Activated CD8-positive, alpha-beta memory T cell treated with anti-CD3 and anti-CD28 coated beads for 1 hour (primary cell): ENCODE measurements at places on chromosomes 12 and 14.

DNA sequence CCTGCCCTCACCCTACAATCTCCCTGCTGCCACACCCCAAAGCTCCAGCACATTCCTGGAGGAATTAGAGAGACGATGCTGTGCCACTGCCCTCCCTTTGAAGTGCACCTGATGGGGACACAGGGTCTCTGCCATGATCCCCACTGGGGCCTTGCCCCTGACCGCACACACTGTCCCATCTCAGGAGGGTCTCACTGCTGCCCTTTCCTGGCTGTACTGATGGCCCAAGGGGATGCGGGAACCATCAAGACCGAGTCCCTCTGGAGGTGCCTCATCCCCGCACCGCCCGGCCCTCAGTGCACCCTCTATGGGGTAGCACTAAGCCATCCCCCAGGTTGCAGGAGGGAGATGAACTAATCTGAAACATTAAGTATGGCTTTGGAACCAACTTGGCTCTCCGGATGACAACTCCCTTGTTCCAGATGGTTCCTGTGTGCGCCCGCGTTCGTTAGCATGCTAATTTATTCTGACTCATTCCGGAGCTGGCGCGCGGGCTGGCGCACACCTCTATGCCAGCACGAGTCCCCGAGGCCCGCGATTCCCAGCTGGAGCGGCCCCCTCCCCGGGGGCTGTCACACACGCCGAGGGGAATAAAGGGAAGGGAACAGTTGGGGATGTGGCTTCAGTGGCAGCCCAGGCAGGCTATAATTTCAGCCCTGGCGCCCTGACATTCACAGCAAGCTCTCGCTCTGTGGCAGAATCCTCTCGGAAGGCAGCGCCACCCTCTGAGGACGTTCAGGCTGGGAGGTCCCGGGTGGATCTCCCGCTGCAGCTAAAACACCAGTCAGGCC lies 34.2 kb upstream of the C14orf180 start:
- no peak for DNase-seq

DNA sequence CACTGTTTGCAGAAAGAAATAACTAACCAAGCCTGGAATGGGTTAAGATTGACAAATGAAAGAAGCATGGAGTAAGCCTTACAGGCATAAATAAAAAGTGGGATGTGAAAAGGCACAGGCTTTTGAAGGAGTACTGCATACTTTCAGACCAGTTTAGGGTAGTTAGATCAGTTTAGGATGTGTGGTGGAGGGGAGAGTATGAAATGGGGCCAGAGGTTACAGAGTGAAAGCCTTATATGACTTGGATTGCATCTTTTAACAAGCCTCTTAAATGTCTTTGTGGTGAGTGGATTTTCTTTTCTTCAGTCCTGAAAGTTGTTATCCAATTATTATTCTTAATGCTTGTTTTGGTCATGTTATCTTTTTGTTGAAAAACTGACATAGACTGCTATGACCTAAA lies 52.2 kb upstream of the TRHDE start:
- DNase-seq: no peak

DNA sequence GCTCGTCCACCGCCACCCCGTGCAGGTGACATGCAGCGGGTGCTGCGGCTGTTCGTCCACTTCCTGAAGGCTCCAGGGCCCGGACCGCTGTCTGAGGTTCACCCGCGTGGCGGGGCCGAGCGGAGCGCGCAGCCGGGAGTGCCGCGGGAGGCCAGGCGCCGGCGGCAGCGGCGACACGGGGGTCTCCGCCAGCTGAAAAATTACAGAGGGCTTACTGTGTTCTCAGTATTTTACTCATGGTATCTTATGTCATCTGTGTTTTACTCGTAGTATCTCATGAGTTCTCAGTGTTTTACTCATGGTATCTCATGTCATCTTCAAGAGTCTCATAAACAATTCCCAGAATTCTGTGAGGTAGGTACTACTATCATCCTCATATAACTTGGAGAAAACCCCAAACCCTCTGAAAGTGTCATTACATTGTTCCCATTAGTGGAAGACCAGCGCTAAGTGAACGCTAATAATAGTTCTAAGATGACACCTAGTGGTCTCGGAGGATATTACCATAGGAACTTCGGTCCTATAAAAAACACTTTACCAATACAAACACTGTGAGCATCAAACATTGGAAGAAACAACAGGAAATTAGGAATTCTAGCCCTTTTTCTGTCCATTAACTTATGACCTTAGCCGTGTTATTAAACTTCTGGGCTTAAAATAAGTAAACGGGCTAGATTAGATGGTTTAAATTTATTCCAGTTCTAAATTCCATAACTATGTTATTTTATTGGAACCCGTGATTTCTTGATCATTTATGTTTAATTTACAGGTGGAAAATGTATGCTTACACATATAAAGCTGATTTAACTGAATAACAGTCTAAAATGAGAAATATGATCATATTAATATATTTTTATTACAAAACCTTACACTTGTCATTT lies 32.4 kb downstream of the AK7 start:
- no peak for DNase-seq

DNA sequence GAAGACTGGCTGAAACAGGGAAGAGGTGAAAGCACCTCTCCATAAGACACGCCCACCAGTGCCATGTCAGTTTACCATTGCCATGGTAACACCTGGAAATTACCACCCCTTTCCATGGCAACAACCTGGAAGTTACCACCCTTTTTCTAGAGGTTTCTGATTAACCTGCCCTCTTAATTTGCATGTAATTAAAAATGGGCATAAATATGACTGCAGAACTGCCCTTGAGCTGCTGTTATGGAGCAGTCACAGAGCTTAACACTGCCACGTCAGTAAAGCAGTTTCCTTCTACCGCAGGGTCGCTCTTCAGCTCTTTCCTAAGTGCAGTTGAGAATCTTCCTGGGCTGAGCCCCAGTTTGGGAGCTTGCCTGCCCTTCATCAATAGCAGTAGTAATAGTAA lies 55.2 kb downstream of the RASSF3 start:
- no peak for DNase-seq

- no peak for DNase-seq
Observed at GRCh38 chr14:85463512-85463911, 66.4 kb upstream of the FLRT2 start.

DNA sequence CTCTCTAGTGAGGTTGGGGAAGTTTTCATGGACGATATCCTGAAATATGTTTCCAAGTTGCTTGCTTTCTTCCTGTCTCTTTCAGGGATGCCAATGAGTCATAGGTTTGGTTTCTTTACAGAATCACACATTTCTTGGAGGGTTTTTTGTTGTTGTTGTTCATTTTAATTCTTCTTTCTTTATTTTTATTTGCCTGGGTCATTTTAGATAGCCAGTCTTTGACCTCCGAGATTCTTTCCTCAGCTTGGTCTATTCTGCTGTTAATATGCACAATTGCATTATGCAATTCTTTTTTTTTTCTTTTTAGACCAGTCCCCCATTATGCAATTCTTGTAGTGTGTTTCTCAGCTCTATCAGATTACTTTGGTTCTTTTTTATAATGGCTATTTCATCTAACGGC lies 338.9 kb downstream of the AEBP2 start:
- DNase-seq: no peak

GRCh38 chr12:103884316-103884715 lies 43.3 kb upstream of the NT5DC3 start:
- DNase-seq: no peak

DNA sequence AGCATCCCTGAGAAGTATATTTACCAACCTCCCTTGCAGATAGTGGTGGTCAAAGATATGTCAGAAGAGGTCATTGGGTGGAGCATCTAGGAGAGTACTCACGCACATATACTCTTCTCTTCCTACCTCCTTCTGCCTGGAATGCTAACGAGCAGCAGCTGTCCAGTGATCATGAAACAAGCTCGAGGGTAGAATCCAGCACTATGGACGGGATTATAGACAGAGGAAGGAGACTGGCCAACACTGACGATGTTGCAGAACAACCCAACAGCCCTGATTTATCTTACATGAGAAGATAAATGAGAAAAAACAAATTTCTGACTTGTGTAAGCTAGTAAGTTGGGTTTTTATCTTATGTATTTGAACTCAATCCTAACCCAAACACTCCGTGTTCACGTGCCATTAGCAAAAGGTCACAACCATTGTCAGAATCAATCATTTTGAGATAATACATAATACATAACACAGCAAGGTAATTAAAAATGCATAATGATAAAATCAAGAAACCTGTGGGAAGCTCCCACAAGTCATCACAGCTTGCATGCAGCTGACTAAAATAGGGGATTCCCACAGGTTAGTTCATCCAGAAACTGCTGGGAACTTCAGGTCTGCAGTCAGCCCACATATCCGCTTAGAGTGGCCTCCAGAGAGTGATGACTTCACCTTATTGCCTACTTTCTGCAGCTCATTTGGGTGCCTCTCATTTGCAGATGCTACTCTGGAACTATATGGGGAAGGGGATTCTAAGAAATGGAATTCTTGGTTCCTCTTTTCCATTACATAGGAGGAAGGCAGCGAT lies 36.3 kb upstream of the STK38L start:
- DNase-seq: no peak

DNA sequence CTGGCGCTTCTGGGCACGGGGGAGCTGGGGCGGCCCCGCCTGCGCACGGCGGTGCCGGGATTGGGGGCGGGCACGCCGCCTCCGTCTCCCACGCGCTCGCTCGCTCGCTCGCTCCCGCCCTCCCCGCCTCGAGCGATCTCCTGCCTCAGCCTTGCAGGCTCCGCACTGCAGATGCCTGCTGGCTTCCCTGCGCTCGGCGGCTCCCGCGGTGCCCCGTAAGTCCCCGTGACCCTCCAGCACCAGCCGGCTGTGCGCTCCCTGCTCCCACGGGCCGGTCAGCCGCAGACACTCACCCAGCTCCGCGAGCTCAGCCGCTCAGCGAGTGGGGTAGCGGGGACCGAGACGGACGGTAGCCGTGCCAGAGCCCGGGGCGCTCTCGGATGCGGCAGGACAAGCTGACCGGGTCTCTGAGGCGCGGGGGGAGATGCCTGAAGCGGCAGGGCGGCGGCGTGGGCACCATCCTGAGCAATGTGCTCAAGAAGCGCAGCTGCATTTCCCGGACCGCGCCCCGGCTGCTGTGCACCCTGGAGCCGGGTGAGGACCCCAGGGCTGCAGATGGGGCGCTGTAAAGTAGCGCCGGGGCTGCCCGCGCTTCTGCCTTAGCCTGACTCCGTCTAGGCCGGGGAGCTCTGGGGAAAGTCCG lies at the start of gene TBC1D30:
TBC1D30 (plus strand) TSS at position 148 of the 643 bp plus-strand sequence; CDS start at position 381, 233 bp downstream.
- no peak for DNase-seq

- no peak for DNase-seq
Observed at GRCh38 chr12:87801860-87802720, 227.1 kb downstream of the C12orf50 start.

DNA sequence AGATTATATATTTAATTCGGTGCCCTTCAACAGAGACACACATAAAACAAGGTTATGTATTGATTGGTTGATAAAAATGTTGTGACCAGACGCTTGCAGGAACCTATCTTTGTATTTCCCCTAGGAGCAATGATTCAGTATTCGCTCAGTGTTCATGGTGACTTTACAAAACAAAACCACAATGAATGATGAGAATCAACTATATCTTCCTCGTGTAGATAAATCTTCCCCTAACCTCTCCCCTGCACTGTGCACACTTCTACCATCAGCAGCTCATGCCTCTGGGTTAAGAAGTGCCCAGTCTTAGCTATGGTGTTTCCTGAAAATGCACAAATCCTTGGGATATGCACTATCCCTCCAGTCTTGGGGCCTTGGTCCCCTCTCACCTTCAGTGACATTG lies 16.3 kb downstream of the RIN3 start:
- DNase-seq: no peak
